ENCODE measurements at places on chromosomes 3 and 15.

DNA sequence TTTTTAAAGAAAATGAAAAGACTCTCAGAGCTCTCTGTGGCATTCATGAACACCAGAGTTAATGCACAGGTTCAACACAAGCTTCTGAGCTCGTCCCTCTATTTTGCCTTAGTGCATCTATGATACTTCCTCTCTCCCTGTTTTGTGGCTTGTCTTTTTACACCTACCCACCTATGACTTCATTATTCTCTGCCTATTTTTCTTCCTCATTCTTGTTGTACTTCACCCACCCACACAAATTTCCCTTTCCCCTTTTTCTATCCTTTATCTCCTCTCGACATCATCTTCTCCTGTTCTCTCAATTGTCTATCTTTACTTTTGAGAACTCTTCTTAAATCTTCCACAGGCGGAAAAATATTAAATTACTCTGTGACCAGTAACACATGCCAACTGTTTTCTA lies 48.6 kb downstream of the OR5H15 start:
- DNase-seq = no peak

- no peak for DNase-seq
Observed at GRCh38 chr3:39110041-39110639, 2.7 kb downstream of the TTC21A start.

- DNase-seq = no peak
Observed at GRCh38 chr15:100241572-100242482, 99.9 kb downstream of the ADAMTS17 start.

DNA sequence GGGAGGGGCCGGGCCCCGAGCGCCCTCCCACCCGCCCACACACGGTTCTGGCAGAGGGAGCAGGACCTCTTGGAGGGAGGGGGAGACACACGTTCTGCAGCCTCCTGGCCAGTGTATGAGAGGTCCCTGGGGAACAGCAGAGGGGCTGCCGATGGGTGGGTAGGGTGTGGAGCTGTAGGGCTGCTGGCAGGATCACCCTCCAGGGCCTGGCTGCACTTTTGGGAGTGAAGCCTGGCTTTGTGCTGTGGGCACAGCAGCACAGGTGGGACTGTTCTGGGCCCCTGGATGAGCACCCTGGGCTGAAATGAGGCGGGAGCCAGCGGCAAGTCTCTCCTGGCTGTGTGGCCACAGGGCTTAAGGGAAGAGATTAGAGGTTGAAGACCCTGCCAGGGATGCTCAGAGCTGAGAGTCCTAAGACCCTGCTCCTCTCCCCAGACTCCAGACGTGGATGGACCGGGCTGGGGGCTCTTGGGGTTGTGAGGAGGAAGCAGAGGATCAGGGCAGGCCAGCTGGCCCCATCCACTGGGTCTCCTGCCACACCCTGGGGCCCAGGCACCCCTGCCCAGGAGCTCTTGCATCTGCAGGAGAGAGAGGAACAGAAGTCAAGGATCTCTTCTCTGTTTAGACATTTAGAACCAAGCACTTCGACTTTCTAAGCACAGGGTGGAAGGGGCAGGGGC lies 45.2 kb downstream of the RGMA start:
- DNase-seq = no peak

DNA sequence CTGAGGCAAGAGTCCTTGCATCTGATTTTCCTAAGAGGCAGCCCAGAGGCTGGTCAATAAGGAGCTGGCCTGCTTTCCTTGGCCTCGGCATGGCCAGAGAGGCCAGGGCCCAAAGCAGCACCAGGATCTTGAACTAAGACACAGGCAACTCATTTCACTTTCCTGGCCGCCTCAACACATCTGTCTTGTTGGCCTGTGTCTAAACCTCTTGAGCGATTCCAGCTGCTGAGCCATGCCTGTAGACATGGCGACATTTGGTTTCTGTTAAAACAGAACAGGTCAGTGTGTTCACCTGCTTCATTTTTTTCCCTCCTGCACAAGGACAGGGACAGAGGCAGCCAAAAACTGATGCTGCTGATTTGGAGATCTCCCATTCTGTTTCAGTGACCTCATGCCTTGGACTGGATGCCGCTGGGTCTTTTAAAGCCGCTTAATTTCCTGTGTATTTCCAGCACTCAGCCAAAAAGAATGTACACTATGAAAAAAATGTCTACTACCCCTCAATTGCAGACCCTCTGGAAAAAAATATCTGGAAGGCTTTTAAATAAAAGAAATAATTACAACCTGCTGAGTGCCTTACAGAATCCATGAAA lies 266.6 kb upstream of the ICE2 start:
- no peak for DNase-seq

- DNase-seq = no peak
Observed at GRCh38 chr3:37126856-37127255, 47.5 kb downstream of the LRRFIP2 start.

- no peak for DNase-seq
Observed at GRCh38 chr3:2826453-2826852, 283.7 kb downstream of the IL5RA start.

DNA sequence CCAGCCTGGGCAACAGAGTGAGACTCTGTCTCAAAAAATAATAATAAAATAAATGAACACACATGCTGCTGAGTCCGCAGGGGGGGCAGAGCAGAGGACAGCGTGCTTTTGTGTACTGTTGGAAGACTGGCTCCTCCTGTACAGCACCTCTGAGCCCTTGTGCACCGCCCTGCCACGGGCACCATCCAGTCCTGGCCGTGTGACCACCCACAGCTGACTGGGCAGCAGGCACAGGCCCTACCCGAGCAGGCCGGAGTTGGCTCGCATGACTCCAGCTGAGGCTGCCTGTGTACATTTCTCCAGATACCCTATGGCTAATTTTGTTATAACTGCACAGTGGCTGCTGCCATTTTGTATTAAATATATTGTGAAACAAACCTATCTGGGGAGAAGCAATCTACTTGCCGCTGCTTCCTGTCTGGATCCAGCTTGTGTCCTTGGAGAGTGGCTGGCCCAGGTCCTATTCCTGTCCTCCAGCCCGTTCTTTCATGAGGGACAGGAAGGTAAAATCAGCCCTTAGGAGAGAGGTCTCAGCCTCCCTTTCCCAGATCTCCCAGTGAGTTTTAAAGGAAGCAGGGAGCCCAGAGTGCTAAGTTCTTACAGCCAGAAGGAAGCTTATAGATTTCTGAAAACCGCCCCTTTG lies 14.6 kb downstream of the IVD start:
- DNase-seq = no peak

GRCh38 chr3:59854-60253 lies 136.7 kb upstream of the CHL1 start:
- no peak for DNase-seq

GRCh38 chr15:41530363-41530956 lies 13.6 kb downstream of the RPAP1 start:
- no peak for DNase-seq

DNA sequence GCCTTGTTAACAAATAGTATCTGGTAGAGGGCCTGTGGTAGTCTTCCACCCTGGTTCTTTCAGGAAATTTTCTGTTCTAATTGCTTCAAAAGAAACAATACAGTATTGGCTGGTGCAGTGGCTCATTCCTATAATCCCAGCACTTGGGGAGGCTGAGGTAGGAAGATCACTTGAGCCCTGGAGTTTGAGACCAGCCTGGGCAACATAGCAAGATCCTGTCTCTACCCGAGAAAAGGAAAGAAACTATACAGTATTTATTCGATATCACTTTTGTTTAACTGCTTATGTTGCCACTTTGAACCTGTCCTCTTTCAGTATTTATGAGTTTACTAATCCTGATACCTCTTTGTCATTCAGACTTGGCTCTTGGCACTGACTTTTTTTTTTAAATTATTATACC lies 4.5 kb downstream of the MKRN2 start:
- no peak for DNase-seq

- DNase-seq = no peak
Observed at GRCh38 chr3:176655404-176656094, 541.7 kb downstream of the TBL1XR1 start.

DNA sequence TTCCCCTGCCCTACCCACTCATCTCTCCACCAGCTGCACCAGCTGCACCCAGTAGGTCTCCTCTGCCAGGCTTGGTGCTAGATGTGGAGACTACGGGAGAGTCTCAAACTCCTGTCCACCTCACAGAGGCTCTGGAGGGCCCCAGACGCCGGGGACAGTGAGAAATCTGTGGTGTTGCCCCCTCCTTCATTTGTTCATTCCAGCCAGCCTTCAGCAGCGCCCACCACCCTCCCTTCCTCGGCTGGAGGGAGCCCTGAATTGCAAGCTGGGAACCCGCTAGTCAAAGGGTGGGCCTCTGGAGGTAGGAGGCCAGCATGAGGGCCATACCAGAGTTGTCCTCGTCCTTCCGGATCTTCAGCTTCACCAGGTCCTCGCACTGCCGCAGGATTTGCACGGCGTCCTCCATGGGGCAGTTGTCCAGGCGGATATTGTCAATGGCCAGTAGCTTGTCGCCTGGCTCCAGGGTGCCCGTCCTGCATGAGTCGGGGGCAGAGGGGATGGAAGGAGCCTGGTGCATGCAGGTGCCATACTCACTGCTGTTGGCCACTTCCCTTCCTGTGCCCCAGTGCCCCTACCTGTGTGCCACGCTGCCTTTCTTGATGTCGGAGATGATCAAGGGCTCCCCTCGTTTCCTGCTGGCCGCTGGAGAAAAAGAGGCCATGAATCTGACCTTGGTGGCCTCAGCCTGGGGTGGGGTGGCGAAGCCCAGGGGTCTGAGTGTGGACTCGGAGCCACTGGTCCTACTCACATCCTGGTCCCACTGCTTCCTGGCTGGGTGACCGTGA lies 29.1 kb downstream of the GRIP2 start:
- DNase-seq = no peak

GRCh38 chr3:124007186-124007585 lies 15.3 kb upstream of the ROPN1 start:
- DNase-seq = no peak

- no peak for DNase-seq
Observed at GRCh38 chr15:66292571-66293418, 573 bp upstream of the DIS3L start.

DNA sequence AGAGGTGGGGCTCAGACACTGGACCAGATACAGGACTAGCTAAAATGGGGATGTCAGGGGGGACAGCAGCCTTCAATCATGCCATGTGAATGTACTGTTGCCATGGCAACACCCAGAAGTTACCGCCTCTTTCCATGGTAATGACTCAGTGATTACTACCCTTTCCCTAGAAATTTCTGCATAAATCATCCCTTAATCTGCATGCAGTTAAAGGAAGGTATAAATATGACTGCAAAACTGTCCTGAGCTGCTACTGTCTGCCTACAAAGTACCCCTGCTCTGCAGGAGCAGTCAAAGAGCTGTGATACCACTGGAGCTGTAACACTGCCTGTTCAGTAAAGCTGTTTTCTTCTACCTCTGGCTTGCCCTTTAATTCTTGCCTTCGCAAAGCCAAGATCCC lies 168.2 kb downstream of the PEAK1 start:
- no peak for DNase-seq

All from smooth muscle cell of the brain vasculature (primary cell).